ENCODE measurements at places on chromosomes 12 and 14. TPM values are rescaled to one million over a fixed set of nuclear protein-coding genes. Genes with fewer than 3 reads are reported as not detected.

GRCh38 chr14:21001218-21001617, 2.1 kb downstream of the SLC39A2 start:
- DNase-seq, result no peak

DNA sequence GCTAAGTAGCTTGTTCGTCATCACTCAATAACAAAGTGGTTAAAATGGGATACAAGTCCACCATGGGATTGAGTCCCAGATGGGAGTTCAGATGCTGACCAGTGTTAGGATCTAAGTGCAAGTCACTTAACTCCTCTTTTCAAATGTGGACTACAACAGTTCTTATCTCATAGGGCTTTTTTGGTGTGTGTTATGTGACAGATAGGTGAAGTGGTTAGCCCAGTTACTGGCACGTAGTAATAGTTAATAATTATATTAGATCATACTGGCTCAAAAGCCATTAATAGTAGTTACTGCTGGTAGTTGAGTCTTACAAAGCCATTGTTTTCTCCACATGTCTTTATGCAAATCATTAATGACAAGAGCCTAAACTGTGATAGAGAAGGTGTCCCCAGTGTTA, 73.2 kb downstream of the RCOR1 start:
- no peak for DNase-seq

Gene CAPZA3
- total RNA-seq, result not detected

DNA sequence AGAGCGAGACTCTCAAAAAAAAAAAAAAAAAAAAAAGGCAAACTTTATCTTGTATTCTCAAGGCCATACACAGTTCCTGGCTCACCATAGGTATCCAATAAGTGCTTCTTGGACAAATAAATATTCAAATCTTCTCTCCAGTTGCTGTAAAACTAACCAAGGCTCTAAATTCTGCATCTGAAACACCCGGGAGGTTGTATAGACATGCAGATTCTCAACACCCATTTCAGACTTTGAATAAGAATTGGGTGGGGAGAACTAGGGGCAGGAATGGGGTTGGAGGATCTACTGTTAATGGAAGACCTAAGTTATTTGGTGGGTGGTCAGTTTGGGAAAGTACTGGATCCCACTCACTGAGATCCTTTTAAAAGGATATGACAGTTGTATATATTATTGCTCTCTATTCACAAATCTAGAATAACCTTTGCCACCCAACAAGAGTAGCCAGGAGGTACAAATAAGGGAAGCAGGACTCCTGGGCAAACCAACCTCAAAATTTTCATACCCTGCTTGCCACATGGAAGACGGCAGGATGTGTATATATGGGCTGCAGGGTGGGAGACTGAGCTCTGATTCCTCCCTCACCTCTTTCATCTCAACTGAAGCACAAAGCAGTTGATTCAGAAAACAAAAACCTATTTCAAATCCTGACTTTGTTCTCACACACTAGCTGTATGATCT, 879 bp downstream of the GDF3 start:
- DNase-seq, result no peak

DNA sequence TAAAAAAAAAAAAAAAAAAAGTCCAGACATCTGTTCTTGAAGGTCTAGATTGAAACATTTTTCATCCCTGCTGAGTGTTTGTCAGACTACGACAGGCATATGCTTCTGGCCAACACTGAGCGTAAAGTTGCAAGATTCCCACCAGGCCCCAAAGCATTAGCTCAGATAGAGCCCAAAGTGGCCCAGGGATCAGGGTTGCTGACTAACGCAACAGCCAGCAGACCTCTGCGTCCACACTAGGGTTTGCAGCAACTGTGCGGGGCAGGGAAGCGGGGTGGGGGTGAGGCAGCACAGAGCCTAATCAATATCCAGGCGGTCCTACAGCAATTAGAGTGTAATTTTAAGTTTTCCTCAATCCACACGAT, 55.7 kb downstream of the SSH1 start:
- DNase-seq, result no peak

Gene CLEC9A
- not detected for total RNA-seq

- DNase-seq, result no peak
Measured at GRCh38 chr12:111580737-111581136, 18.4 kb downstream of the ATXN2 start.

Gene MLXIP
- total RNA-seq, result 7.1 TPM

DNA sequence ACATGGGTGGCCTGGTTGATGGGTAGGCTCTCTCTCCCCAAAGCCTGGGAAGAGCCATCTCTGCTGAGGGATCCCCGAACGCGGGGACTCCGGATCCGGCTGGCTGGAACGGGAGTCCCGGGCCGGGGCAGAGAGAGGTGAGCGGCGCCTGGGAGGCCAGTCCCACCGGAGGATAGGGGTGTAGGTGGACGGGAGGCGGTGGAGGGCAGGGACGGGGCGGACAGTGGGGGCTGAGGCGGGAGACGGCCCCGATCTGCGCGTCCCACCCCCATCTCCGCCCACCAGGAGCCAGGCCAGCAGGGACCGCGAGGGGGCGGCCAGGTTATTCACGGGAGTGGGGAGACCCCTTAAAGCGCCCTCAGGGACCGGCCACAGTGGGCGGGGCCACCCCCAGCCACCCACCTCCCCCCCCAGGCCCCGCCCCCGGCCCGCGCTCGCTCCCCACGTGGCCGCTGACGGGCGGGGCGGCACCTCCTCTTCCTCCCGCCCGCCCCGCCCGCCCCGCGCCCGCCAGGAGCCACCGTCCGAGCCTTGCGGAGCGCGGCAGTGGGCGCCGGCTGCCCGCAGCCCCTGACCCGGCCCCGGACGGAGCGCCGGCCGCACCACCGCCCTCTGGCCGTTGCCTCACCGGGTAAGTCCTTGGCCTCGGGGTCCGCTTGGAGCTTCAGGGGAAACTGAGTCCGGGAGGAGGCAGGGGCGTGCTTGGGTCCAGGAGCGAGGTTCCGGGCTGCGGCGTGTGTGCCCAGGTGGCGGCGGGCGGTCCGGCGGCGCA, at the start of gene INF2:
Gene INF2 (plus strand): TSS at position 510 of the 772 bp plus-strand sequence. CDS start 11,748 bp downstream, outside the sequence.
- DNase-seq, result peak; percentile 86

Gene STAT2
- 47.1 TPM for total RNA-seq

Gene SDR39U1
- 9.3 TPM for total RNA-seq

- DNase-seq, result peak; percentile 61
Measured at GRCh38 chr14:23725980-23726710, 90.0 kb downstream of the DHRS2 start.

- DNase-seq, result no peak
Measured at GRCh38 chr12:31804185-31804504, 75.3 kb upstream of the AMN1 start.

Gene CFAP54
- 0.51 TPM for total RNA-seq

- DNase-seq, result no peak
Measured at GRCh38 chr14:104935026-104935650, 10.5 kb downstream of the PLD4 start.

Gene TEX52
- not detected for total RNA-seq

Gene CCDC91
- 40.8 TPM for total RNA-seq

- DNase-seq, result no peak
Measured at GRCh38 chr14:98244966-98245569, 1026.9 kb downstream of the BCL11B start.

Gene SOAT2
- not detected for total RNA-seq

Gene SLC8A3
- 0.40 TPM for total RNA-seq

- peak; percentile 57 for DNase-seq
Measured at GRCh38 chr14:53840444-53840843, 116.2 kb downstream of the BMP4 start.

DNA sequence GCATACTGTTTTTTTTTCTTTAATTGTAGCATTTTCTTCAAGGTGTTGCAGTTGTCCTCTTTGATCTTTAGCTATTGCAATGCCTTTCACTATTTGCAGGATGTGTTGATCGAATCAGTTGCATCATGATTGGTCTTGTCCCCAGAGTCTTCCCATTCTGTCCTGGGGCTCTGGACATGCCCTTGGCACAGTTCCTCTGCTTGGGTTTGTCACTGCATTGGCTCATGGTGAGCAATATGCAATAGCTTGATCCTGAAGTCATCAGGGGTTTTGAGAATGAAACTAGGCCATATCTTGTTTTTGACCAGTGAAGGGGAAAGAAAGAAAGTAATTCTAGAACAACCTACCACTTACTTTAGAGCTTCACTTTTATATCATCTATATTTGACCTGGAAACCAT, 281.5 kb downstream of the TMEM117 start:
- DNase-seq, result no peak

DNA sequence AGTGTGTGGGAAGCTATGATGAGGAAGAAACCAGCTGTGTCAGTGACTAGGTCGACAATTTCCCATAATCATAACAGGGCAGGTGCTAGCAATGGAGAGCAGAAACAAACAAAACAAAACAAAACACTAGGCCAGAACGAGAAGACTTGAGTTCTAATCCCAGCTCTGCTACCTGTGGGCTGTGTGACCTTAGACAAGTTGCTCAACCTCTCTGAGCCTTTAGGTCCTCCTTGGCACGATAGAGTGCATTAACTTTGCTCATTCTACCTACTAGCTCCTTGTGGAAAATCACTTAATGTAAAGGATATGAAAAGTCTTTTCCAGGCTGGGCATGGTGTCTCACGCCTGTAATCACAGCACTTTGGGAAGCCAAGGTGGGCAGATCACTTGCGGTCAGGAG, 11.2 kb downstream of the HHIPL1 start:
- no peak for DNase-seq

GRCh38 chr14:70780396-70781075, 28.8 kb downstream of the MAP3K9 start:
- DNase-seq, result no peak

Gene SLC25A3
- 957 TPM for total RNA-seq

DNA sequence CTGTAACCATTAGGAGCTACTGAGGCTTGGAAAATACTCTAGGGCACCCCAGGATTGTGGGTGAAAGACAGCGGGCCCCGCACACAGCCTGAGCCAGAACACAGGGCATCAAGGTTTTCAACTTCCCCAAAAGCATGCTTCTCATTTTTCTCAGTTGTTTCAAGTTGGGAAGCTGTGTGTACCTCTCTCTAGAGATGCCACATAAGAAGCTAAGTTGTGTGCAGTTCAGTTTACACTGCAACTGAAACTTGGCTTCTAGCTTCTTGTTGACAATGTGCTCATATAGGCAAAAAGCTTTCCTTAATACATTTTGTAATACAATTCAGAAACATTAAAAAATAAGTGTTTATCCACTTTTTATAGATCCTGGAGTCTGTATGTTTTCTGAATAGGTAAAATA, 88.1 kb upstream of the PTPRR start:
- no peak for DNase-seq

Gene ESR2
- not detected for total RNA-seq

Gene BBOF1
- 5.3 TPM for total RNA-seq

GRCh38 chr12:122849352-122850047, 14.2 kb downstream of the HIP1R start:
- no peak for DNase-seq

- no peak for DNase-seq
Measured at GRCh38 chr12:45655186-45655585, 74.3 kb upstream of the ARID2 start.

Gene PMEL
- total RNA-seq, result 0.12 TPM

DNA sequence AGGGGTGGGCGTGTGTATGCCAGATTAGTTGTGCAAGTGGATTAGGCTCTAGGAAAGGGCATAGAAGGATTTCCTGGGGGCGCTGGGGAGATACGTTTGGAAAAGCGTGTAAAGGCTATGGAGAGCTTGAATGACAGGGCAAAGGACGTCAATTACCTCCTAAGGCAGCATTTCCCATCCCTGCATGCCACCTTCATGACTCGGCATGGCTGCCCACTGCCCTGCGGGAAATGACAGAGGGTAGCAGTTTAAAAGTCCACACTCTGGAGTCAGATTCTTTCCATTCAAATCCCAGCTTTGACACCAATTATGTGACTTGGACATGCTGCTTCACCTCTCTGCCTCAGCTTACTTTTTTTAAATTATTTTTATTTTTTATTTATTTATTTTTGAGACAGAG, 14.8 kb upstream of the TMEM229B start:
- no peak for DNase-seq

DNA sequence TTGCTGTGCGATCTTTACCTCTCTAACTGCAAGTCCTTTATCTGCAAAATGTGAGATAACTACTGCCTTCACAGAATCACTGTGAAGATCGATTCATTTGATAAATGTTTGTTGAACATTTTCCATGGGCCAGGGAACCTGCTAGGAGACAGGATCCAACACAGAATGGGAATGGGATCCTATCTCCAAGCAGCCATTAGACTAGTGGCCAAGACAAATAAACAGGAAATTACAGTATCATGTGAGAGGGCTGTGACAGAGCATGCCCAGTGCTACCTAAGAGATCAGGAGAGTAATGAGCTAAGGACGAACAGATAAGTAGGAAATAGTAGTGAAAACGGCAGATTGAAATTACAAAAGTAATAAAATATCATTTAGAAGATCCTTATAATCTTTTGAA, 105.7 kb downstream of the GRIN2B start:
- no peak for DNase-seq

- no peak for DNase-seq
Measured at GRCh38 chr14:100056964-100057795, 8.0 kb upstream of the EVL start.

Gene CPNE6
- total RNA-seq, result not detected

DNA sequence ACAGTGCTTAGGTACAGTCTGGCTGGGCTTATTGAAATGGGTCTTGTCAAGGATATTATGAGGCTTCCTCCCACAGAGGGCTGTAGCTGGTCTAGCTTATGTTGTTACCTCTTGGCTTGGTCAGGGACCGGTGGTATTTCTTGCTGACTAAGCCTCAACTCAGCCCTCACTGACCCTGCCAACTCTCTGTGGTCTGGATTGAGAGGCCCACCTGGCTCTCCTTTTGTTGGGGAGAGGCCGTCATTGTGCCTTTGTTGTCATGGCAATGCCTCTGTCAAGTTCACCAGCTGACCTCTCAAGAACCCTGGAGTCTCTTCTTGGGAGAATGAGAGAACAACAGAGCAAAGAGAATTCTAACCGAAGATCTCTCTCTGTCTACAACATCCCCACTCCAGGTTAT, 245.6 kb upstream of the NPAS3 start:
- DNase-seq, result peak; percentile 82

Gene P2RX2
- total RNA-seq, result not detected

- peak; percentile 81 for DNase-seq
Measured at GRCh38 chr12:47276621-47277309, 197.0 kb upstream of the AMIGO2 start.

- DNase-seq, result no peak
Measured at GRCh38 chr12:128004383-128004938, 262.5 kb upstream of the TMEM132C start.

GRCh38 chr12:8078398-8078797, 3.7 kb upstream of the NECAP1 start:
- peak; percentile 69 for DNase-seq

- peak; percentile 36 for DNase-seq
Measured at GRCh38 chr14:76810953-76811400, 1.7 kb downstream of the ANGEL1 start.

All from Daoy (cell line).